ENCODE measurements at places on chromosomes 13 and 19. TPM values are rescaled to one million over a fixed set of nuclear protein-coding genes. Genes with fewer than 3 reads are reported as not detected.

GRCh38 chr19:39937094-39937720 is 2.8 kb upstream of the FCGBP start:
- DNase-seq = no peak

Gene GGN
- total RNA-seq = not detected

Gene LILRB4
- 0.51 TPM for total RNA-seq

DNA sequence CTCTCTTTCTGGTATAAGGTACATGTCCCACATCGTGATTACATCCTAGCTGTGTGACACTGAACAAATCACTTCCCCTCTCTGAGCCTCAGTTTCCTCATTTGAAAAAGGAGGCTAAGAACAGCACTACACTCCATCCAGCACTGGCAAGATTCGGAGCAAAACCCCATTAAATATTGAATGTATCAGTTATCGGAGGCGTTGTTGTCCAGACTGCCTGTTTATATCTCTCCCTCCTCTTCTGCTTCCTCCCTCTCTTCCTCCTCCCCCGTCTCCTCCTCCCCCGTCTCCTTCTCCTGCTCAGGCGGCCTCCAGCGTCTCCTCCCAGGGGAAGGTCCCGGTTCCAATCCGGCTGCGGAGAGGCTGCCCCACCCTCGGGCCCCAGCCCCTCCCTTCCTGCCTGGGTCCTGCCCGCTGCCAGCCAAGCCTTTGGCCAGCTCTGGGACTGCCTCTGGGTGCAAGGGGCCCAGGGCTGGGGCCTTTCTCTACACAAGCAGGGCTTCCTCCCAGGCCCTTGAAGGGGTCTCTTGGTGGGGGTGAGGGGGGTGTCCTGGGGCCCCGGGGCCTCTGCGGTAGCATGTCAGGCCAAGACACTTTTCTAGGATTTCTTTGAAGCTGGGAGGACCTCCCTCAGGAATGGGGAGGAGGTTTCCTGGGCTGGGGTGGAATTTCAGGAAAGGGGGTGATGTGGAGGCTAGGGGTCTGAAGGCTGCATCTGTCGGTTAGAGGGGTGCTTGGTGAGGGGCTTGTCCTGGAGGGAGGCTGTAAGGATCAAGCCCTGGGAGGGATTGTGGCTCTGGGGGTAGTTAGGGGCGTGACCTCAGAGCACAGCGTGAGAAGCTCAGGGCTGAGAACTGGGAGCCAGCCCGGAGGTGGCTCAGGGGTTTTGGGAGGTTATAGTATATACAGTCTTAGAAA is 1.9 kb downstream of the RRAS start:
- DNase-seq = peak; percentile 59

Gene LRRC8E
- 3.8 TPM for total RNA-seq

Gene WASF3
- total RNA-seq = 7.1 TPM

Gene ZNF541
- 0.10 TPM for total RNA-seq

- DNase-seq = no peak
Observed at GRCh38 chr13:73803997-73804396, 330.2 kb downstream of the KLF12 start.
